ENCODE measurements at places on chromosomes 1 and 21. TPM values are rescaled to one million over a fixed set of nuclear protein-coding genes. Genes with fewer than 3 reads are reported as not detected.
A peak's percentile ranks its signal among the peaks of the same experiment; 100 is the strongest.

DUSP12 gene
- polyA plus RNA-seq = 23.6 TPM

CHRM3 gene
- polyA plus RNA-seq = 0.87 TPM

DNA sequence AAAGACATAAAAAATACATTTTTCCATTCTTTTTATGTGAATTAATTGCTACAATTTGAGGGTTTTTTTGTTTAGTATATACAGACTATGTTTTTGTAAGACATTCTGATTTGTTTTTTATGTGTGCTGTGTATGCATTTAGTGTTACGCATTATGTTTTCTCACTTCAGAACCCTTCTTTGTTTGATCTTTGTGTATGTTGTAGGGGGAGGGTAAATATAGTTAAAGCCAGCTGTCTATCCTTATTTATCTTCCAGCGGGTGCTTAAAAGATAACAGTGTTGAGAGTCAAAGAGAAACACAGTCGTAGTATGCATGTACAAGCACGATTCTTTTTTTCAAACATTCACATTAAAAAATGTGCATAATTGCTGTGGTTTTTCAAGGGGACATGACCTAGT is 97.5 kb upstream of the KIAA1614 start:
- no peak for DNase-seq

DNA sequence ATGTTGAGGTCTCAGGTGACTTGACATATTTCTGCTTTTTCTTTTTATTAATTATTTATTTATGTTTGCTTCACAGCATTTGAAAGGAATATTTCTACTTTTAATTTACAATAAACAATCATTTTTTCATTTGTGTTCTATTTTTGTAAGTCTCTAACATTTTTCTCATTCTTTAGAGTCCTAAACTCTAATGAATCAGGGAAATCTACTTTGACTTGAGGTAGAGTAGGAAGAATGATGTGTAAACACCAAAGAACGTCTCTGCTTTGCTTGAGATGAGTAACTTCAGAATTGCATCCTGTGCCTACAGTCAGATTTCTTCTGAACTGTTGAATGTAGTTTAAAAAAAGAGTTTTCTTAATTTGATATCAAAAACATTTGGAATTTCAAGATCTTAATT is 65.2 kb downstream of the CNST start:
- DNase-seq = no peak

DNA sequence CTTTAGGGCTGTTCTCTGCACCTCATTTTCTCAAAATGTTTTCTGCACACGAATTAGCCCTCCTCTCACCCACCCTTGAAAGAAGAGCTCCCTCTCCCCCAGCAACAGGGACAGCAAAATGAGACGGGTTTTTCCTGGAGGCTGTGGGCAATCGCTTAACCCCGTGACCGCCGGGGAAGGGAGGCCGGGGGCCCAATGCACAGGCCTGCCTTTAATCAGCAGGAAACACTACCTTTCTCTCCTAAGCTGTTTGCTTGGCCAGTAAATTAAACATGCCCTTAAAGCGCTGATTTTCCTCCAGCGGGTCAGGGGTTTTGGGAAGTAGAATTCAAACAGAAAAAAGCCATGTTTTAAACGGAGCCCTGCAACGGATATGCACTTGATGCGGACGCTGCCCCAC is 114.4 kb downstream of the PRDM16 start:
- DNase-seq = no peak

GRCh38 chr1:217088521-217089284 is 365.5 kb upstream of the ESRRG start:
- DNase-seq = peak; percentile 25

DNA sequence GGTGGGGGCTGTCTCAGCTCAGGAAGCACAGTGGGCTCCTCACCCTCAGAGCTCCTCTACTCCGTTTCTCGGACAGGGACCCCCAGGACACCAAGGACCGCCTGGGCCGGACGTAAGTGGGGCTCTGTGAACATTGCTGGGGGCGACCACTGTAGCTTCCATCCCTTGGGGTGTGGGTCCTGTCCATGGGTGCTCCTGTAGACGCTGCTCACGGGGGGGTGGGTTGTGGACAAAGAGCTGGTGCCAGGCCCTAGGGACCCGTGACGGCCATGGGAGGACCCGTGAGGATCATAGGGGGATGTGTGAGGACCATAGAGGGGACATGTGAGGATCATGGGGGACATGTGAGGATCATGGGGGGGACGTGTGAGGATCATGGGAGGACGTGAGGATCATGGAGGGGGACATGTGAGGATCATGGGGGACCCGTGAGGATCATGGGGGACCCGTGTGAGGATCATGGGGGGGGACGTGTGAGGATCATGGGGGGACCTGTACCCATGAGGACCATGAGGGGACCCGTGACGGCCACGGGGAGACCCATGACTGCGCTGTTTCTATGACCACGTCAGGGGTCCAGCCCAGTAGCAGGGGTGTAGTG is 18.1 kb downstream of the COL6A1 start:
- DNase-seq = no peak
